Activated CD8-positive, alpha-beta T cell treated with anti-CD3 and anti-CD28 coated beads for 36 hours (primary cell): ENCODE measurements at places on chromosomes 1 and 21.

DNA sequence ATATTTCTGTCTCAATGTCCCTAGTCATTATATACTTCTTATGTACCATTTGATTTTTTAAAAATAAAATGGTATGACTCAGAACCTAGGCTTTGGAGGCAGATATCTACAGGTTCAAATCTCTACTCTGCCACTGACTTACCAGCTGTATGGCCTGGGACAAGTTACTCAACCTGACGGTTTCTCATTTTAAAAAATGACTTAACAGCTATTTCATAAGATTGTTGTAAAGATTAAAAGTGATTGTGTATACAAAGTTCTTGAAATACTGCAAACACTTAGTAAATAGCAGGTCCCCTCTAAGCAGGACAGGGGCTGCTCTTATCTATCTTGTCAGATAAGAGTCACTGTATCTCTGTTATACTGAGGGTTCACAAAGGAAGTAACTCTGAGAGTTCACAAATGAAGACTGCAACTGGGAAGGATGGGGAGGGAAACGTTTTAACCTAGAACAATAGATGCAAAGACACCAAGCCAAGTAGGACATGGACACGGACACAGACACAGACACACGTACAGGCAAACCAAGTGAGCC, 2.6 kb downstream of the BCAR3 start:
- no peak for DNase-seq

DNA sequence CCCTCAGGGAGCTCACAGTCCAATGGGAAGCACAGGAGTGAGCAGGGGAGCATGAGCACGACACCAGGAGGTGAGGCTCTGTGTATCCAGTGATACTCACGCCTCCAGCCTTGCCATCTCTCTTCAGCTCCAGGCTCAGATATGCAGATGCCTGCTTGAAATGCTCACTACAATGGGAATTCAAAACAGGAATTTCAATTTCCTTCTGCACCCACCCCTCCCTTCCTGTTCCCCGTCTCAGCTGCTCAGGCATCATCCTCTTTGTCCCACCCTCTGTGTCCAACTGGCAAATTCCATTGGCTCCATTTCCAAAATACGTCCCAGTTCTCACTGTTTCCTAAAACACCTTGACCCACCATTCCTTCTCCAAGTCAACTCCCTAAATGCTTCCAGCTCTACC, 58.9 kb downstream of the FBXO2 start:
- DNase-seq: no peak

DNA sequence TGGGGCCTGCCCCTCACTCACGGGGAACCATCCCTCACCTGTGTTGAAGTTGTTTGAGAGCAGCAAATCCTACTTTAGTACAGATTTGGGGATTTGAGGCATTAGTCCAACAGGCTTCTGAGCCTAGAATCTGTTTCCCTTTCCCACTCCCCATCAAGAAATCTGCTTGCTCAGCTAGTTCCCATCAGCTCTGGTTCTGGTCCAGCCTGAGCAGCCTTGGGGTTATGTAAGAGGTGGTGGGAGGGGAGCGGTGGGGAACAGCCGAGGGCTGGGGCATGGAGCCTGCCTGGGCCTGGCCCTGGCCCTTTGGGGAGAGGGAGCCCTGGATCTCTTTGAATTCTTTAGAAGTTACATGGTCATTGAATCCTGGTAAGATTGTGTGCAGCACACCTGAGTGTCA, 4.1 kb downstream of the GSTM5 start:
- no peak for DNase-seq

GRCh38 chr1:86530211-86530845, 16.6 kb upstream of the CLCA4 start:
- no peak for DNase-seq

DNA sequence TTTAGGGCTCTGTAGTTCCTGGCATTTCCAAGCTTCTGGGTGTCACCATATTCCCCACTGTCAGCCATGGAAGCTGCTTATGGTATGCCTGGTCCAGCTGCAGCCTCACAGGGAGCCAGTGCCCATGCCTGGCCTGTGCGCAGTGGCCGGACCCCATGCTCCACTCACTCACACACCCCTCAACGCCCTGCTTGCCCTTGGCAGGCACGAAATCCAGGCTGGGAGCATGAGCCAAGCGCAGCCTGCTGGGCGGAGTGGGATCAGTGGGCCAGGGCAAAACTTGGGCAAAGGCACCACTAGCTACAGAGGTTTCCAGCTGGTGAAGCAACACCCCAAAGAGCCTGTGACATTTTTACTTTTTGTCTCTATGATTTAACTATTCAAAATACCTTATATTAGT, 520.4 kb downstream of the RWDD3 start:
- no peak for DNase-seq

GRCh38 chr1:23344987-23345472, 946 bp upstream of the HNRNPR start:
- DNase-seq: no peak

DNA sequence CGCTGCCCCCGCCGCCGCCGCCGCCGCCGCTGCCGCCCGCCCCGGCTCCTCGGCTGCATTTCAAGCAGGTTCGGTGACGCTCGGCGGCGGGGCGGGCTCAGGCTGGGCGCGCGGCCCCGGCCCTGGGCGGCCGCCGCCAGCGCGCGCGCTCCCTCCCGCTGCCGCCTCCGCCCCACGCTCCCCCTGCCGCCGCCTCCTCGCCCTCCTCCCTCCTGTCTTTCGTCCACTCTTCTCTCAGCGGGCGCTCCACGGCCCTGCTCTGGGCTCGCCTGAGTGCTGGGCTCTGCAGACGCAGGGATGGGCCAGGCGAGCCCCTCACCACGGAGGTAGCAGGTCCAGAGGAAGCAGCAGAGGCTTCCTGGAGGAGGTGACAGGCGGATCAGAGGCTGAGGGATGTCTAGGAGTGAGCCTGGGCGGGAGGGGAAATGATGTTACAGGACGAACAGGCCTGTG, at the start of gene LRP8:
Gene LRP8 (minus strand): TSS at position 62 of the 453 bp plus-strand sequence. CDS start 158 bp downstream, outside the sequence.
- peak; percentile 87 for DNase-seq

GRCh38 chr1:91440847-91441246, 36.2 kb upstream of the HFM1 start:
- no peak for DNase-seq

GRCh38 chr1:183144752-183145151, 41.3 kb upstream of the LAMC2 start:
- no peak for DNase-seq

DNA sequence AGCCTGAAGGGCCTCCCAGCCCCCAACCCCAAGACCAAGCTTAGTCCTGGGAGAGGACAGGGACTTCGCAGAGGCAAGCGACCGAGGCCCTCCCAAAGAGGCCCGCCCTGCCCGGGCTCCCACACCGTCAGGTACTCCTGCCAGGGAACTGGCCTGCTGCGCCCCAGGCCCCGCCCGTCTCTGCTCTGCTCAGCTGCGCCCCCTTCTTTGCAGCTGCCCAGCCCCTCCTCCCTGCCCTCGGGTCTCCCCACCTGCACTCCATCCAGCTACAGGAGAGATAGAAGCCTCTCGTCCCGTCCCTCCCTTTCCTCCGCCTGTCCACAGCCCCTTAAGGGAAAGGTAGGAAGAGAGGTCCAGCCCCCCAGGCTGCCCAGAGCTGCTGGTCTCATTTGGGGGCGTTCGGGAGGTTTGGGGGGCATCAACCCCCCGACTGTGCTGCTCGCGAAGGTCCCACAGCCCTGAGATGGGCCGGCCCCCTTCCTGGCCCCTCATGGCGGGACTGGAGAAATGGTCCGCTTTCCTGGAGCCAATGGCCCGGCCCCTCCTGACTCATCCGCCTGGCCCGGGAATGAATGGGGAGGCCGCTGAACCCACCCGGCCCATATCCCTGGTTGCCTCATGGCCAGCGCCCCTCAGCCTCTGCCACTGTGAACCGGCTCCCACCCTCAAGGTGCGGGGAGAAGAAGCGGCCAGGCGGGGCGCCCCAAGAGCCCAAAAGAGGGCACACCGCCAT, 21.9 kb upstream of the ARF1 start:
- no peak for DNase-seq

DNA sequence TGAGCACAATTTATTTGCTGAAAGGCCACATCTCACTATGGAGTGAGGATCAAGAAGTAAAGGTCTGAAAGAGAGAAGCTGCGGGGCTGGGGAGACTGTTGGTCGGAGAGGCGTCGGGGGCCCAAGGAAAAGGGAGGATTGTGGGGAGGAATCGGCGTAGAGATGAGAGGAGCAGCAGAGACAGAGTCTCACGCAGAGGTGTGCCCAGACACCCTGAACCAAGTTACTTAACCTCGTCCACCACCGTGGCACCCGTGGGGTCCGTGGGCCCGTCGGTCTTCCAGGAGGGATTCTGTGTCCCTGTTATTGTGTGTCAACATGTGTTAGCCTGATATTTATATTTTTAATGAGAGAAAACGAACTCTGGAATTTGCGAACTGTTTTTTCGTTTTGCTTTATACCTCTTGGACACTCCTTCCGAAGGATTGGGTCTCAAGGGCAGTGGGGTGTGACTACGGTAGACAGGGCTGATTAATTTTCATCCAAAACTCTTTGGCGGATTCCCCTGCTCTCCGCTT, 3.8 kb upstream of the NBPF1 start:
- DNase-seq: no peak

DNA sequence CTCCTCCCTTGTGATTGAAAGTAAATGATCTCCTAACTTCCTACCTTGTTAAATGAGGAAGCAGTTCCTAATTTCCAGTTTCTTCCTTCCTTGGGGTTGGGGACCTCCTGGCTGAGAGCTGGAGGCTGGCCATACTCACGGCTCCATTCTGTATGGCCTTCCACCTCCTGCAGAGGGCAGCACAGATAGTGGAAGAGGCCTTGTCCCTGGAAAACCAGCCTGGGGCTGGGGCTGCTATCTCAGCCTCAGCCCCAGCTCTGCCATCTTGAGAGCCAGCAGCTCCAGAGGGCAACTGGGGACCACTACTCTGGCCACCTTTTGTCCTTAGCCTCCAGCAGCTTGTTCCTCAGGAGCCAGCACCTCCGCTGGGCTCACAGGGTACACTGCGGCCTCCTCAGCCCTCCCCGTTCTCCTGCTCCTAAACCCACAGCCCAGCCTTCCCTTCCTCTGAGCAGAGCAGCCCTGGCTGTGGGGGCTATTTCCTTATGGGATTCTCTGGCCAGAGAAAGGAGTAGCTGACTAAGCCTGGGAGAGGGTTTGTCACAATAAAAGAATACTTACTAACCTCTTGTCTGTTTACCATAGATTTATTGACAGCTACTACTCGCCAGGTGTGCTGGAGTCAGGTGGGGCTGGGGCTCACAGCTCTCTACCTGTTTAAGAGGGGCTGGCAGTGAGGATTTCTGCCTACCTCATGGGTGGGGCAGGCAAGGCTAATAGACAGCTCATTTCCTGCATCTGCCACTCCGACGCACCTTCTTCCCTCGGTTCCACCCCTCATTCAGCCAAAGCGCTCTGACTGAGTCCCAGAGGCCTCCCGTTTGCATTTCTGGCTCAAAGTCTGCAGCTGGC, 6.3 kb downstream of the TMEM234 start:
- peak; percentile 69 for DNase-seq

- DNase-seq: no peak
Observed at GRCh38 chr1:148161053-148161901, 9.2 kb upstream of the NBPF11 start.

- peak; percentile 81 for DNase-seq
Observed at GRCh38 chr1:7549277-7550161, 221.6 kb upstream of the VAMP3 start.
